GM13976 (cell line): ENCODE measurements at places on chromosomes 2 and 18.

DNA sequence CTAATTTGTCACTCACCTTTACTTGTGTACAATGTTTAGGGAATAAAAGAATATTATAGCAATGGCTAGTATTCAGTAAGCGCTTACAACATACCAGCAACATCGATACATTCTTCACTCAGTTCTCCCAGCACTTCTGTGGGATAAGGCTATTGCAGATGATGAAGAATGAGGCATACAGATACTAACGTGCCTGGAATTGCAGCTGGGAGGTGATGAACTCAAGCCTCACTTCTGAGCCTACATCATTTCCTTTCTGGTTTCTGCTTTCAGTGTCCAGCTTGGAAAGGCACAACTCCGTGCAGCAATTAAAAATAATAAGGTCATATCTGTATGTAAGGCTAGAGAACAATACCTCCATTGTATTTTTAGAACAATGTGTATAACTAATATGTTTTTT is 95.4 kb upstream of the AQP4 start:
- DNase-seq = no peak

GRCh38 chr2:177543007-177543760 is 150.6 kb downstream of the AGPS start:
- DNase-seq = no peak

DNA sequence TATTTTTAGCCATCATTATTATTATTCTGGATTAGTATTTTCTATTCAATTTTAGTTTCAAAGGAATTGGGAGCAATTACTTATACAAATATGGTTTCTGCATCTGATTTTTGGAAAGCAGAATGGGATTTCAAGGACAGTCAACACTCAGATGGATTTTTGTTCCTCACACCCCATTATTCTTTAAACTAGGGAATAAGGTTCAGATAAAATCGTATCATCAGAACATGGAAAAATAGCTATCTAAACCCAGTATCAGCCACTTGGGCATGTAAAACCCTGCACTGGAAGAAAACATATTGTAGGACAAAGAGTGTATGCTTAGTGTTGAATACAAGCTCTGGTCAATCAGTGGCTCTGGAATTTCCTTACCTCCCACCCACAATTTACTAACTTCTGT is 452.5 kb downstream of the ZNF516 start:
- no peak for DNase-seq

DNA sequence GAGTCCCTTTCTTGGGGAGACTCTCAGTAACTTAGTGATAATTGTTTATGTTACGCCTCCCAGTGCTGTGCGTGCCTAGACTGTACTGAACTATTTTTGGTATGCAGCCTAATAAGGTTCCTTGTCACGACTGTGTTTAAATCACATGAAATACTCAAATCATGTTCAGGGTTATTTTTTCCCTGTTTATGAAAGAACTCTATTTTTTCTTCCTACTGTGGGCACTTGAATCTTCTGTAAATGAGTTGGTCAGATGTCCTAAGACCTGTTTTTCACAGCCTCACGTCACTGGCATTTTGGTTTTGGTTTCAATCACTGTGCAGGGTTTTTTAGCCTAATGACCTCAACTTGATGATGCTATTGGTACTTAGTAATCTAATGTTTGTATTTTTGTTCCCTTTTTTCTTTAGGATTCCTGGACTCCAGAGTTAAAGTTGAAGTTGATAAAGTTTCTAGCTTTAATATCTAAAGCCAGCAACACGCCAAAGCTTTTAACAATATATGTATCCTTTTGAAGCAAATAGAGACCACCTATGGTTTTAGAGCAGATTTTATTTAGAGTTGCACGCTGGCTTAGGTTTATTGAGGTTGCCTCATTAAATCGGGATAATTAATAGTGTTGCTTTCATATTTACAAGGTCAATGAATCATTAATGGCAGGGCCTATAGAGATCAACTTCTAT is 24.0 kb downstream of the ARMC9 start:
- peak; percentile 66 for DNase-seq

DNA sequence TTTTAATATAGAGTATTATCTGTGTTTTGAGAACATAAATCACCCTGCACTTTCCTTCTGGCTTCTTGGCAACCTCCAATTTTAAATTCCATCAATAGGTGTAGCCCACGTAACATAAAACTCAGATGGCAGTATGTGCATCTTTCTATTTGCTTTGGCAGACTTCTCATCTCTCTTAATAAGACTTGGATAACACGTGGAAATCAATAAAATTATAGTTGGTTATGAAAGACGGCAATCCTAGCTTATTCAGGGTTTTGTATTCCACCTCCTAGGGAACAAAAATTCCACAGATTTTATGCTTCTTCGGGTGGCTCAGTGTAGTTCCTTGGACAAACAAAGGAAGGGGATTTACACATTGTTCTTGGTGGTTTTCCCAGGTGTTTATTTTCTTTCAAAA is 299.3 kb downstream of the RND3 start:
- no peak for DNase-seq

- DNase-seq = peak; percentile 42
Measured at GRCh38 chr2:112048887-112049286, 6.2 kb upstream of the TMEM87B start.

DNA sequence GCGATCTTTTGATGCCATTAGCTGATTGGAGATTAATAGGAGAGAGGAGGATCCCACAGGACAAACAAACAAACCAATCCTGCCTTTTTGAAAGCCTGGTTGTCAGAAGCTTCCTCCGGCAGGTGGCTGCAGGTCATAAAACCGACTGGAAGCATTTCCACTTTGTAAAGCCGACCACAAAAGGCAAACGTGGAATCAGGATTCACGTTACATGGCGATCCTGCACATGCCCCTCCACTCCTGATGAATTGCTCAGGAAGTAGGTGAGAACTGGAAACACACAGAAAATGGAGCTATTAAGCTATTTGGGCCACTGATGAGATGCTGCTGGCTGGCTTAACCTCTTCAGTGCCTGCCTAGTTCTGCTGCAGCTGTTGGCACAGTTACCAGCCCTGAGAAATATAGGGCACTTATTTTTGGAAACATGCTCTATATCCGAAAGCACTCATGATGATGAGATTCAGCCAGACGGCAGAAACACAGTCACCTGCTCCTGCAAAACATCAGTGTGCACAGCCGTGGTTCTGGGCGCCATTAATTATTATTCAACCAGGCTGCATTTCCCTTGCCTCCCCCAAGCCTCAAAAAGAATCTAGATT is 110.3 kb upstream of the ST6GAL2 start:
- DNase-seq = no peak

DNA sequence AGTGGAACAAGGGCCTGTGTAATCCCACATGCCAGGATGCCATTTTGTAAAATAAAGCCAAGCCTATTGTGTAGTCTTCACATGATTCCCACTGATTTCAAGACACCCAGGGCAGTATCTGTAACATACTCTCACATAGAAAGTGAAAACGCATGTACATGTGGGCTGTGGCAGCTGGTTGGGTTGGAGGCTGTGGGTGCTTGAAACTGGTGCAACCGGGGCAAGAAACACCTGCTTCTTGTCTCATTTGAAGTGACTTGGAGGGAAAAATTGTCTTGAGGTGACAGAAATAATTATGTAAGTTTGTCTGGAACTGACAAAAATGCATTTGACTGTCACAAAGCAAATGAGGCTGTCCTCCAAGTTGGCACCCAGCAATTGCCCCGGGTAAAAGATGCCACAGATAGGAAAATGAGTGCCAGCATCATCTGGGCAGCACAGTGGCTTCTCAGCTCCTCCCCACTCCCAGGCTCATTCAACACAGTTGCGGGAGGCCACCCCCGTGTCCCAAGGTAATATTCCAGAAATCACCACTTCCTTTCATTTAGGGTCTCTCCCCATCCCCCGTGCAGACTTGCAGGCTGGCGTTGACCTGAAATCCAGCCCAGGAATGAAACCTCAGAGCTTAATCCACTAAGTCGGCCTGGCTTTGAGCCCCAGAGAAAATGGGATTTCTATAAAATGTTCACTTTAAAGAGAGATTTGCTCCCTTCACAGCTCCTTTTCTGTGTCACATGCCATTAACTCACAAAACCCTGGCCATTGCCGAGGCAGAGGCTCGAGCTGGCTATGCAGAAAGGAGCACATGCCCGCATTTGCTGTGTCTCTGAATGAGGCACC is 293.9 kb upstream of the PARD3B start:
- no peak for DNase-seq

- no peak for DNase-seq
Measured at GRCh38 chr18:69689121-69689759, 258.4 kb downstream of the CD226 start.

- DNase-seq = no peak
Measured at GRCh38 chr2:52976143-52976949, 791.3 kb upstream of the CHAC2 start.

DNA sequence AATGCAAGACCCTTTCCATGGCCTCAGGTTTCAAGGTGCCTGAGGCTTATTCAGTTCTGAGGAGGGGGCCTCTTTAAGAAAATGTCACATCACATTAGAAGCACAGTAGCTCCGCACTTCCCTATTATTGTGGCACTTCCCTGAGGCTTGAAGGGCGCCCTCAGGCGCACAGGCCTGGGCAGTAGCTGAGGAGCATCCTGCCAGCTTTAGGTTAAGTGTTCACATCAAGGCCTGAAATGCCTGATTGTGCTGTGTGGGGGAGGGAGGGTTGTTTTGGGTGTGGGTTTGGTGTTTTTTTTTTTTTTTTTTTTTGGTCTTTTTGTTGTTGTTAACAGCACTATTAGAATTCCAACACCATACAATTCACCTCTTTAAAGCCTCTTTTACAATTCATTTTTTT is 107.9 kb downstream of the CABLES1 start:
- DNase-seq = no peak

DNA sequence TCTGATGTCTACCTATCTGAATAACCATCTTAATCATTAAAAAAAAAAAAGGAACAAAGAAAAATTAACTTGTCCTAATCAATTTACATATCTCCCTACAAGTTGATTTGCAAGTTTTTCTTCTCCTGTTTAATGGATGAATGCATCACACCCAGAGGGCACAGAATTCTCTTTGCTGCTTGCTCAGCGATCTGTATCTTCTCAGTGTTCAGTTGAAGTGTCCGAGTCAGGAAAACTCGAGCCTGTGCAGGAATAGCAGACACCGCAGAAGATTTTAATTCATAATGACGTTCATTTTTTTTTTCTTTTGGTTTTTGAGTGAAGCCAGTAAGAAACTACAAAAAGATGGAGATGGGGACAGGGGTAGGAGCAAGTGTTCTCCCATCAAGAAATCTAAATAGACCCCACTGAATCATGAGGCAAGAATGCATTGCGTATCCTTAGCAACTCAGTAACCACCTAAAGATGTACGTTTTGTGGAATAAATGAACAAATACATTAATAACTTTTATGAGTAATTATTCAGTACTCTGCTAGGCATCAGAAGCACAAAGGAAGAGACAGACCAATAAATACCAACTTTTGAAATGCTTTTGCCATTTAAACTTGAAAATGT is 675.5 kb downstream of the LRP1B start:
- DNase-seq = no peak

DNA sequence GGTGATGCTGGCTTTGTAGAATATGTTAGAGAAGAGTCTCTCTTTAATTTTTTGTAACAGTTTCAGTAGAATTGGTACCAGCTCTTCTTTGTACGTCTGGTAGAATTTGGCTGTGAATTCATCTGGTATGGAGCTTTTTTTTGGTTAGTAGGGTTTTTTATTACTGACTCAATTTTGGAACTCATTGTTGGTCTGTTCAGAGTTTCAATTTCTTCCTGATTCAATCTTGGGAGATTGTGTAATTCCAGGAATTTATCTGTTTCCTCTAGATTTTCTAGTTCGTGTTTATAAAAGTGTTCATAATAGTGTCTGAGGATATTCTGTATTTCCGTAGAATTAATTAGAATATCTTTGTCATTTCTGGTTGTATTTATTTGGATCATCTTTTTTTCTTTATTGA is 943.5 kb downstream of the TRIB2 start:
- no peak for DNase-seq

DNA sequence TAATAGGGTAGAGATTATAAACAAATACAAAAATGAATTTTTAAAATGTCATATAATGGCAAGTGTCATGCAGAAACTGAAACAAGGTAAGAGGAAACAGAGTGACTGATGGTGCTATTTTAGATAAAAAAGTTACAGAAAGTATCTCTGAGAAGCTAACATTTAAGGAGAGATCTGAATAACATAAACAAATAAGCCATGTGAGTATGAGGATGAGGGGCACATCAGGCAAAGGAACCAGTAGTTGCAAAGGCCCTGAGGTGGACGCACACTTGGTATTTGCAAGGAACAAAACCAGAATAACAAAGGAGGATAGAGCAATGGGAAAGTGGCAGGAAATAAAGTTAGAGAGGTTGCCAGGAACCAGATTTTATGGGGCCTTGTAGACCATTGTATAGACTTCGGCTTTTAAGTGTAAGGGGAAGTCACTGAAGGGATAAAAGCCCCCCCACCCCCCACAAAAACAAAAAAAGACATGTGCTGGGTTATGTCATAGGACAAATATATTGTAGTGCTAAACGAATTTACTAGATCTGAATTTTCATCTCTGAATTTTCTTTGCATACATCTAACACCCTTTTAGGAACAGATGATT is 159.2 kb downstream of the DTNB start:
- peak; percentile 45 for DNase-seq
